ENCODE measurements at places on chromosomes 1 and 21.

- no peak for DNase-seq
These were observed 1.6 kb upstream of the HPCA start for GRCh38 chr1:32884726-32885125.

- DNase-seq: no peak
These were observed 1754.2 kb downstream of the BRINP3 start for GRCh38 chr1:188723332-188724020.

GRCh38 chr21:33268393-33268736, 2.2 kb downstream of the IL10RB start:
- no peak for DNase-seq

- DNase-seq: no peak
These were observed 1.1 kb downstream of the GRIK1 start for GRCh38 chr21:29938776-29939103.

DNA sequence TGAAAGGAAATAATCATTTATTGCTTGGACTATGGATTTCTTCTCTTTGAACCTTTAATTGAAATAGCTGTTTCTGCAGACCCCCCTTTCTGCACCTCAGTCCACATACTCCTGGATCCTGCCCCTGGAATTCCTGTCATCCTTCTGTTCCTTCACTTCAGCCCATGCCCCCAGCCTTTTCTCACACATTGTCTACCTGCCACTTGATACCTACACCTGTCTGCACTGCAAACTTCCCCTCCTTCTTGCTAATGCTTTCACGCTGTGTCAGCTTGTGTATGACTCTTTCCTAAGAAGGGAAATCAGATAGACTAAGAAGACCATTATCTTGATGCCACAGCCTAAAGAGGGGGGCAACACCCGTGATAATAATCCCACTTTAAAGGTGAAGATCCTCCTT, 80.3 kb upstream of the EXO1 start:
- no peak for DNase-seq

DNA sequence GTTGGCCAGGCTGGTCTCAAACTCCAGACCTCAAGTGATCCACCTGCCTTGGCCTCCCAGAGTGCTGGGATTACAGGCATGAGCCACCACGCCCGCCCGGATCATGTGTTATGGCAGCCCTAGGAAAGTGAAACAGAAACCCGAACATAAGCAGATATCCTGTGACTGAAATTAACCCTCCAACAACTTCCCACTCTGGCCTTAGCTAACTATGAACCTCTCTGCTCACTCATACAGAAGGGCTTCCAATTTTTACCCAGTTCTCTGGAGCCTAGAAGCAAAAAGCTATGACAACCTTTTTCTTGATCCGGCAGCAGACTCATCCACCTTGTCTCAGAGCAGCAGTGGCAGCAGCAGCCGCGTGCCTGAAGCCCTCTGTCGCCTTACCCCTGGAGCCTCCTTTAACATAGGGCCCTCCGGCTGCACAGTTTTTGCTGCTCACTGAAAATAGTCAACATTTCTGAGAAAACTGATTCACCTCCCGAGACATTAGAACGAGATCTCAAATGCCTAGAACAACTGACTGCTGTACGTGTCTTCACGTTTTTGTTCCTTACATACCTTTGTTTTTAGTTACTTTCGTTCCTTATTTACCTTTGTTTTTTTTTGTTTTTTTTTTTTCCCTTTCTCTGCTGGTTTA, 9.3 kb downstream of the CBR1 start:
- no peak for DNase-seq

DNA sequence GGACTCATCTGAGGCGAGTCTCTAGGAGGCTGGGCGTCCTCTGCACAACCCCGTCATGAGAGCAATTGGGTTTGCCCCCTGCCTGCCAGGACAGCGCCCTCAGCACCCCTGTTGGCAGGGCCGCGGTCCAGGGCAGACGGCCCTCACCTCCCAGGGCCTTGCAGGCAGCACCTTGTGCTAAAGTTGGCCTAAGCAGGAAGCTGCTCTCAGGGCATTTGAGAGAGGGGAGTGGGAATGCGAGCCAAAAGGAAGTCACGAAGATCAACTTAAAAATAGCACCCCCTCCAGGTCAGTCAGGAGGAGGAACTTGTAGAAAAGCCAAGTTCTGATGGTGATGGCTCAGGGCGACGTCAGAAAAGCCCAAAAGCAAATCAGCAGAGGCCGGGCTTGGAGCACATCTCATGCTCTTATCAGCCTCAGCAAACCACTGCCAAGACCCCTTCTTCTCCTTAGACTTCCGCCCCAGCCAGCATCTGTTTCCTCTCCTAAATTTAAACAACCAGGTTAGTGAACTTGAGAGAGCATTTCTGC, 12.6 kb upstream of the ADORA3 start:
- no peak for DNase-seq

GRCh38 chr1:27604579-27605299, 795 bp upstream of the AHDC1 start:
- DNase-seq: no peak

- no peak for DNase-seq
These were observed 9.2 kb downstream of the FCRL3 start for GRCh38 chr1:157691285-157691920.

GRCh38 chr1:224459966-224460365, 25.4 kb upstream of the WDR26 start:
- no peak for DNase-seq

DNA sequence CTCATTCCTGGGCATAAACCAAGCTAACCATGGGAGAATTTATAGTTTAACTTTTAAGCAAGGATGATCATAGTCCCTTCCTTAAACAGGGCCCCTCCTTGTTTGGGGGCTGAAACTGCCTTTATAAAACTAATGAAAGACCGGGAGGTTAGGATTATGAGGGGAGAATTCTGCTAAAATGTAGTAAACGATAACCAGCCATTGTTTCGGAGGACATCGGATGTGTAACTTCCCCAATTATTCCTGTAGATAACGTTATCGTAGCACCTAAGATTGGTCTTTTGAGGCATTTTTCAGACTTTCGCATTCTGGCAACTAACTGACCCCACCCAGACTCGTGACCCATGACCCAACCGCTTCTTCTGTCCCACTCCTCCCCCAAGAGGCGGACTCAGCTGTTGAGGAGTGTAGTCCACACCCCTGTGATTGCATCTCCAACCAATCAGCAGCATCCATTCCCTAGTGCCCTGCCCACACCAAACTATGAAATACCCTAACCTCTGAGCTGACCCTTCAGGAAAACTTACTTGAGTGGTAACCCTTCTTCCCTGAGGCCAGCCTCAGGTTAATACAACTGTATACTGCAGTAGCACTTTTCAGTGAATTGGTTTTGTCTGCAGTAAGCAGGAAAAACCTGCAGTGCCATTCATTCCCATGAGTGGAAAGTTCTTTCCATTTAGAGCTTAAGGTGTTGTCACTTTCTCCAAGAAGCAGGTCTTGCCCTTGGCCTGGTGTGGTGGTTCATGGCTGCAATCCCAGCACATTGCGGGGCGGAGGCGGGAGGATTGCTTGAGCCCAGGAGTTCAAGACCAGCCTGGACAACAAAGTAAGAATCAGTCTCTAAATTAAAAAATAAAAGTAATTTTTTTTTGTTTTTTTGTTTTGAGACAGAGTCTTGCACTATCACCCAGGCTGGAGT, 823 bp upstream of the SYF2 start:
- peak; percentile 63 for DNase-seq

DNA sequence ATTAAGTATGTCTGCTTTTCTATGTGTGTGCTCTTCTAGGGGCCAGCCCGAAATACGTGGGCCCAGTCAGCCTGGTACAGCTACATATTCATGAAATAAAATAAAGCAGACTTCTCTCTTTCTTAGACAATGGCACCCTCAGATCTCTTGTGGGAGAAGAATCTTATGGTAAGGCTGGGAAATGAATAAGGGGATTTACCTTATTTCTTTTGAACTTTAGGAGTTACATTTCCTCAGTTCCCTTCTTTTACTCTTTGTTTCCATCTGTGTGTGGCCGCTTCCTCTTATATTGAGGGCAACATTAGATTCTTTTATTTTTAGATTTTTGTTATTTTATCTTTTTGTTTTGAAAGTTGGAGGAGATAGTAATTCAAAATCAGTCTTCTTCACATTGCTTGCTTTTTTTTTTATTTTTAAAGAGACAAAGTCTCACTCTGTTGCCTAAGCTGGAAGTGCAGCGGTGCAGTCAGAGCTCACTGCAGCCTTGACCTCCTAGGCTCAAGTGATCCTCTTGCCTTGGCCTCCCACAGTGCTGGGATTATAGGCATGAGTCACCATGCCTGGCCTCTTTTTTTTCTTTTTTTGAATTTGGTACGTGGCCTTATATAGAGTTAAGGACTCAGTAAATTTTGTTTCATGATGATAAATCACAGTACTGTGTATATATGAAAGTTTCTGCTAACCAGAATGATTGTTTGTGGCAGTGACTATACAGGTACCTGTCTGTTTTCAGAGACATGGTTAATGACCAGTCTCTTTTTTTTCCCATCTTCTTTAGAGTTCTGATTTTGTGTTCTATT, 9.1 kb downstream of the LAMC1 start:
- no peak for DNase-seq

GRCh38 chr1:14345946-14346550, 252.4 kb upstream of the KAZN start:
- no peak for DNase-seq

GRCh38 chr1:47842228-47842919, 154.8 kb downstream of the TRABD2B start:
- DNase-seq: no peak

DNA sequence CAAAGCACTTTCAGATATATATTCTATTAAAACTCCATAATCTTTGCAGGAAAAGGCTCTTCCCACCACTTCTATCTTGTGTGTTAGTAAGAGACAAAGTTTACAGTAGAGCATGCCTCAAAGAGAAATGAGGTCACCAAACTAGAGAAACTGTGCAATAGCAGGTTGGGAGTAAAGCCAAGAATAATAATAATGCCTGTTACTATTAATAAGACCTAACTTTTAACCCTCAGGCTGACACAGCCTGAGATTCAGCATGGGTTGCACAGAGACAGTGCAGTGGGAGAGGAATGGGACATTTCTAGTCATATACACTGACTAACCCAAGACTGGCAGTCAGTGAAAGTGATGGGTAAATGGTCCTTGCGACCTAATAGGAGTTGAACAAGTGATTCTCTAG, 320.2 kb upstream of the NFIA start:
- no peak for DNase-seq

DNA sequence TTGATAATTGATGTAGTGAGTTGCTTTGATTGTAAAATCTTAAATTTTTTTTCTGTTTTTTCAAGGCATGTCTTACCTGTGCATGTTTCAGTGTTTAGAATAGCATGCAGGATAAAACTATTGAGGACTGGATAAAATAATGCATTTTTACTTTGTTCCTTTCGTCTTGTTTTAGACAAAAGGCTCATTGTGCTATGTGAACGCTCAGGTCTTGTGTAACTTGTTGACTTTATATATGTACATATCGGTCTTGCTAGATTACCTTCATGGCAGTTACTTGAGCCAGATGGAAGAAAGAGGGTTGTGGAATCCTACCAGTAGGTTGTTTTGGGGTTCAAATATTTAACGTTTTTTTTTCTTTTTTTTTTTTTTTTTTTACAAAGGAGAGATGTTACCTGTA, 7.0 kb downstream of the NFIA start:
- no peak for DNase-seq

- peak; percentile 9 for DNase-seq
These were observed 30.2 kb downstream of the DPH5 start for GRCh38 chr1:100995198-100995988.

DNA sequence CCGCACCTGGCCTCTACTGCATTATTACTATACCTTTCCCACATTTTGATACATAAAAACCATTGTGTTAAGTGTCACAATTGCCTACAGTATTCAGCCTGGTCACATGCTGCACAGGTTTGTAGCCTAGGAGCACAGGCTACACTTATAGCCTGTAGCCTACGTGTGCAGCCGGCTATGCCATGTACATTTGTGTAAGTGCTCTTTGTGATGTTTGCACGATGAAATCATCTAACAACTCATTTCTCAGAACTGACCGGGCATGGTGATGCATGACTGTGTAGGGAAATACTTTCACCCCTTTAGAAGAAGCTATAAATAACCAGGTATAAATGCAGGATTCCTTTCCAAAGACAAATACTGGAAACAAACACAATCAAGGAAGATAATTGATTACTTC, 12.1 kb downstream of the ERG start:
- DNase-seq: no peak

DNA sequence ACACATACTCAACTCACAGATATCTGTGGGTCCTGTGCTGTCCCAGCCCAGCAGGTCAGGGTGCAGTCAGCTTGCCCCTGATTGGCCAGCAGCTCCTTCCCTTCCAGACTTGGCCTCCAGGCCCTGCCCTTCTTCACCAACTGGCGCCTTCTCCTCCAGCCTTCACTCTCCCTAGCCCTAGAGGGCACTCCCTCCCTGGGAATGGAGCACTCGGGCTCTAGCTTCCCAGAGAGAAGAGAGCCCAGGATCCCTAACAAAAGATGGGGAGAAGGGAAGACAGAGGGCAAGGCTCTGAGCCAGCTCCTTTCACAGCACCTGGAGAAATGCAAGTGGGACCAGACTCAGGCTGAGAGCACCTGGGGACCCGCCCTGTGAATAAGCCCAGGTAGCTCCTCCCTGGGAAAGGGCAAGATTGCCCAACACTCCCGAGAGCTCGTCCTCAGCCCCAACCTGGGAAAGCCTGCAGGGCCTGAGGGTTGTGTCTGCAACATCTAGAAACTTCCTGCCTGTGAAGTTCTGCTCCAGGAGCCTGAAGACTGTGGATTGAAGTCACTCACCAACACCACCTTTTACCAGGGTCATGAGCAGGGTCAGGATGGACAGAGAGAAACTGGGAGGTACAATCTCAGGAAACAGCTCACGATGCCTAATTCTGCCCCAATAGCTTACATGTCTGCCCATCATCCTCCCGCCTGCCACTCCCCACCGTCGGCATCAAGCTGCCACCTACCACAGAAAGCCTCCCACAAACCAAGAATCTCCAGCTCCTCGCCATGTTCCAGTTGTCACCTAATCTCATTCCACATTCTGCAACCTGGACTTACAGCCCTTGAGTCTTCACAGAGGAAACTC, at the start of gene PGLYRP4:
TSS of gene PGLYRP4 (minus strand) at position 331 of the 852 bp plus-strand sequence. CDS start 909 bp downstream, outside the sequence.
- DNase-seq: no peak

GRCh38 chr1:226666692-226667091, 72.4 kb downstream of the ITPKB start:
- no peak for DNase-seq

DNA sequence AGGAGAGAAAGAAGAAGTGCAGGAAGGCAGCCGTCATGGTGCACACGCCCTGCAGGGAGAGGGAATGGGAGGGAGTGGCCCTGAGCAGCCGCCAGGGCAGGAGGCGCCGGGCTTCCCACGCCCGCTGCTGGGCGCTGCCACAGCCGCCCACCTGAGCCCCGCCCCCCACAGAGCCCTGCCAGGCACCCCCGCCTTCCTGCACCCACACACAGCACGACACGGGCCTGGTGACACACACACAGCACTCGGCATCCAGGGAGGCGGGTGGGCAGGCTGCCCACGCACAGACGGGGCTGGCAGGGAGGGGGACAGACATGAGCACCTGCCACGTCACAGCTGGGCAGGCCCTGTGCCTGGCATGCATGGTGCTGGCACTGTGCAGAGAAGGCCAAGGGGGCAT, 27.5 kb downstream of the ADGRB2 start:
- no peak for DNase-seq

DNA sequence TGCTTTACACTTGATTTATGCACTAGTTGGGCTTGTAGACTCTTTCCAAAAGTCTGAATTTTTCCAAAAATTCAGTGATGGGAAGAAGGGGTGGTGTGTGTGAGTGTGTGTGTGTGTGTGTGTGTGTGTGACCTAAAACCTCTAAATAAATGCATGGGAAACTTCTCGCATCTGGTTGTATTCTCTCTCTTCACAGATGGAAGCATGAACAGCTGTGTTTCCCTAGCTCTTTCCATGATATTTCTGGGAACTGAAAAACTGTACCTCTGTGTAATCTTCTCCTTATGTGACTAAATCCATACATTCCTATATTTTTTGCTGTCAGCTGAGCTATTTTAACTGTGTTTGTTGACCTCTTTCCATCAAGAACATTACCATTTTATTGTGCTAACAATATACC, 26.2 kb upstream of the CYYR1 start:
- DNase-seq: peak; percentile 54

Measured in forelimb muscle (tissue), 1 donor.